ENCODE measurements at places on chromosomes 3 and 15.
A peak's percentile ranks its signal among the peaks of the same experiment; 100 is the strongest.

- DNase-seq: no peak
These were observed at the start of gene RHCG for GRCh38 chr15:89496155-89497098. TSS of gene RHCG (minus strand) at chr15:89496583. CDS start at chr15:89496544, 39 bp downstream.

DNA sequence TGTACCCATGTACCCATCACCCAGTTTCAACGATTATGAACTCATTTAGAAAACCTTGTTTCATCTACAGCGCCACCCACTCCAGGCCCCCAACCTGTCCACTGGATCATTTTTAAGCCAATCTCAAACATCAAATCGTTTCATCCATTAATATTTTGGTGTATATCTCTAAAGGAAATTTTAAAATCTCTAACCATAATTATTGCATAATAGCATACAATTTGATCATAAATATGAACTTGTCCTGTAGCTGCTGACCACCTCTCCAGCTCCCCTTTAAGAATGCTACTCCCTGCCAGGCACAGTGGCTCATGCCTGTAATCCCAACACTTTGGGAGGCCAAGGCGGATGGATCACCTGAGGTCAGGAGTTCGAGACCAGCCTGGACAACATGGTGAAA, 2.8 kb upstream of the C3orf70 start:
- DNase-seq: no peak

DNA sequence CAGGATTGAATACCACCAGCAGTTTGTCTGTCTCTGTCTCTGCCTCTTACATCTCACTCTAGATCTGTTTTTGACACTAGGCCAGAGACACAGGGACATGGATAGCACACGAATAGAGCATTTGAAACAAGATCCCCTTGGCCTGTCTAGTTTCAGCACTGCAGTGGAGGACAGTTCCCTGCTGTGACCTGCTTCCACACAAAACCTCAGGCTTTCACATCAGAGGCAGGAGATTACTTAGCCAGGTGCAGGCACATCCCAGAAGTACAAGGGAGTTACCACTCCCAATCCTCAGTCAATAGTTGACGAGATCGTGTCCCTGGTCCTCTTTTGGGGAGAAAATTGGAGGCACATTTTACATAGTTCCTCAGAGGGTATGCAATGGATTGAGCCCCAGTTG, 34.0 kb upstream of the CCK start:
- DNase-seq: peak; percentile 30

GRCh38 chr3:27900316-27900715, 178.2 kb upstream of the EOMES start:
- no peak for DNase-seq

GRCh38 chr15:59553879-59554735, 57.5 kb upstream of the GCNT3 start:
- DNase-seq: peak; percentile 19

DNA sequence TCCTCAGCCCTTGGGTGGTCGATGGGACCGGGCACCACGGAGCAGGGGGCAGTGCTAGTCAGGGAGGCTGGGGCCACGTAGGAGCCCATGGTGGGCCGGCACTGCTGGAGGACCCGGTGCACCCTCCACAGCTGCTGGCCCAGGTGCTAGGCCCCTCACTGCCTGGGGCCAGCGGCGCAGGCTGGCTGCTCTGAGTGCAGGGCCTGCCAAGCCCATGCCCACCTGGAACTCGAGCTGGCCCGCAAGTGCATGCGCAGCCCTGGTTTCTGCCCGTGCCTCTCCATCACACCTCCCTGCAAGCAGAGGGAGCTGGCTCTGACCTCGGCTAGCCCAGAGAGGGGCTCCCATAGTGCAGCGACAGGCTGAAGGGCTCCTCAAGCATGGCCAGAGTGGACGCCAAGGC, 42.1 kb downstream of the KLHDC8B start:
- no peak for DNase-seq

DNA sequence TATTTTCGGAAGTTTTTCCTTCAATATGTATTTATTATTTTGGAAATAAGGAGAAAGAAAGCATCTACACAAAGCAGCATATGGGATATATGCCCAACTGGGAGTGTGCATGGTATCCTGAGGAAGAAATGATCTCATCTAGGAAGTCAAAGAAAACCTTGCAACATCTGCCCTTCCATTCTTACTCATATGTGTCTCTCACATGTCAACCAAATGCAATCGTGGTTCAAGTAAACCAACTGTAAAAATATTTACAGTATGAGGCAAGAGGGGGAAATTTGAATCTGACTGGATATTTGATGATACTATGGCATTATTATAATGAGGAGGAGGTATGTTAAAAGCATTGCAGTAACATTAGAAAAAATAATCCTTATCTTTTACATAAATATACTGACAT, 3.2 kb upstream of the SCG3 start:
- DNase-seq: peak; percentile 83
